Peyer's patch (tissue), 4 donors: ENCODE measurements at places on chromosomes 13 and 19.

GRCh38 chr19:35291916-35292315 lies at the start of gene MAG:
Gene MAG, plus strand, starts transcription at chr19:35292161. Its CDS starts 3,248 bp downstream, at chr19:35295409.
- peaks cover 5% of the 10 kb centered on the region for H3K4me1 ChIP-seq
- H3K27ac ChIP-seq: no peak within 1 kb of the TSS
- H3K4me3 ChIP-seq: no peak within 1 kb of the TSS

DNA sequence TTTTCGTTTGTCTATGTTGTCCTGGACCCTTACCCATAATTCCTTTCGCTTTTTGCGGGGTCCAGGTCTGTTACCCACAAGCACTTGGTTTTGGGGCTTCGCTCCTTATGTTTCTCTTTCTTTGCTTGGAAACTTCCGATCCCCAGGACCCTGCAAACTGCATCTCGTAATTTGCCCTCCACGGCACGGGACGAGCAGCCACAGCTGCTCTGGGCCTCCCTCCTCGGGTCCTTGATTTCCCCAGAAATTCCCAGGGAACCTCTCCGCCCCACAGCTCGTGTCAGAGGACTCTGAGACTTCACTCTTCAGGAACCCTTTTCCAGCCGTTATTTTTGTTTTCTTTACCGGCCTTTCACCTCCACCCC lies 599 bp downstream of the SNRNP70 start:
- no peaks in the 10 kb centered on the region for H3K4me1 ChIP-seq
- peak overlapping the region; percentile 94 for H3K27ac ChIP-seq

GRCh38 chr19:49212016-49212701 lies 54.6 kb downstream of the TRPM4 start:
- H3K4me3 ChIP-seq: no peak overlapping the region
- peaks cover 7% of the 10 kb centered on the region for H3K4me1 ChIP-seq
- H3K27me3 ChIP-seq: no peaks in the 10 kb centered on the region
- no peaks in the 10 kb centered on the region for H3K36me3 ChIP-seq
- no peak overlapping the region for H3K27ac ChIP-seq
- no peak for DNase-seq

GRCh38 chr13:37910790-37911189 lies 41.2 kb upstream of the TRPC4 start:
- H3K27me3 ChIP-seq: no peaks in the 10 kb centered on the region
- no peak overlapping the region for H3K27ac ChIP-seq

DNA sequence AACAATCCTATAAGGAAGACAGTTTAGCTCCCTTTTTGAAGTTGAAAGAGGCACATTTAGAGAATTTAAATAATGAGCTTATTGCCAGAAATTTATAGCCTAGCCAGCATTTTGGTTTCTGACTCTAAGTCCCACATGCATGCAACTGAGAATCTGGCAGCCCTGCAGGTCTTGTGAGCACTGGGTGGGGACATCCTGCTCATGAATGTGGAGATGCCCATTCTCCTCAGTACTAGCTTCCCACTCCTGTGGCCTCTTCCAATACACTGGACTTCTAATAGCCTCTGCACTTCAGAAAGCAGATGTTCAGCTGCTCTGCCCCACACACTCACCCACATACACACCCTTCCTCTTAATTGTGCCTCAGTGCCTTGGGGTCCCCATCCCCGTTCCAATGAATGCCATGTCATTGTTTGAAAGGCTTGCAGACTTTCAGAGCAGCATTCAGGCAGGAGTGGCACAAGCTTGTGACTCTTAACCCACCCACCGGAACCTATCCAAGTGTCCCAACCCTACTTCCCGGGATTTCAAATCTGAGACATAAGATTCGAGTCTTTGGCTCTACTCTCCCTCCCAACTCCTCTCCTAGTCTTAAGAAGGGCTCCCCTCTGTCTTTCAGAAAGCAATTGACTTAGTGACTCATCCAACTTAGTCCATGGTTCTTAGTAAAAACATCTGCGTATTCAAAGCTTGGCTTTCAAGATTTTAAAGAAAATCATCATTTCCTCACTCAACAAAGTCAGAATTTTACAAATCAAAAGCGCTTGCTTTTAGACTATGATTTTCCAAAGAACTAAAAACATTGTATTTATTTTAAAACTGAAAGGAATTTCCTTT lies 80.0 kb upstream of the FREM2 start:
- no peaks in the 10 kb centered on the region for H3K36me3 ChIP-seq
- no peak overlapping the region for H3K27ac ChIP-seq
- DNase-seq: no peak
- H3K4me3 ChIP-seq: no peak overlapping the region
- no peaks in the 10 kb centered on the region for H3K4me1 ChIP-seq
- no peaks in the 10 kb centered on the region for H3K27me3 ChIP-seq

DNA sequence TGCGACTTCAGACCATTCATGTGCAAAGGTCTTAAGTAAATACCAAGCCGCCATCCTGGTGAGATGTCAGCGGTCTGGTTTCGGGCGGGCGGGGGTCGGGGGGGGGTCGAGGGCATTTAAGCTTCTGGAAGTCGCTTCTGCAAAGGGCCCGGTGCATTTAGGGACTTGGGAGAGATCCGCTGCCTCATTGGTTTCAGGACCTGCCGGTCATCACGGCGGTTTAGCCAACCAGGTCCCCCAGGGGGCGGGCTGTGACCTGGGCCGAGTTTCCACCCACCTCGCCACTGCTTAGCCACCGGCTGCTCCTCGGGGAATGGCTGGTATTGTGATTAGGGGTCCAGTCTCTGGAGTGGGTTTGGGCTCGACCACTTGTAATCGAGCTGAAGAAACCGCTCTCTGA lies 7.8 kb downstream of the ANKLE1 start:
- no peaks in the 10 kb centered on the region for H3K27me3 ChIP-seq
- H3K4me3 ChIP-seq: no peak overlapping the region
- DNase-seq: peak; percentile 60
- no peak overlapping the region for H3K27ac ChIP-seq
- H3K4me1 ChIP-seq: peaks cover 4% of the 10 kb centered on the region

GRCh38 chr19:42332059-42332458 lies 6.6 kb downstream of the MEGF8 start:
- DNase-seq: no peak
- H3K27me3 ChIP-seq: no peaks in the 10 kb centered on the region
- H3K4me1 ChIP-seq: no peaks in the 10 kb centered on the region
- H3K36me3 ChIP-seq: no peaks in the 10 kb centered on the region

DNA sequence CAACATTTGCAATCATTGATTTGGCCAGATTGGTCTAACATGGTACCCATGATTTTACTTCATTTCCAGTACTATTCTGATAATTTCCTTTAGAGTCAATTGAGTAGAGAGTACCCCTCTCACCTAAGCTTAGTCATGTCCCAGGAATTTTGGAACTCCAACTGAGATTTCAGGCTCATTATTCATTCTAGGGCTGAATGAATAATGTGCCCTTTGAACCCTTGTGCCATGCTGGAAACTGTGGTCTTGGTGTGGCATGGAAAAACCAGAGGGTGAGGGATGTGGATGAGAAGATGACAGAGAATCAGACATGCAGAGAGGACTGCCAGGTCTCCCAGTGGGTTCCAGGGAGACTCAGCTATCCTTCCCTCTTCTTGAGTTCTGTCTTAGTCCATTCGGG lies 30.2 kb downstream of the ITM2B start:
- DNase-seq: no peak
- H3K27me3 ChIP-seq: no peaks in the 10 kb centered on the region
- H3K27ac ChIP-seq: no peak overlapping the region

DNA sequence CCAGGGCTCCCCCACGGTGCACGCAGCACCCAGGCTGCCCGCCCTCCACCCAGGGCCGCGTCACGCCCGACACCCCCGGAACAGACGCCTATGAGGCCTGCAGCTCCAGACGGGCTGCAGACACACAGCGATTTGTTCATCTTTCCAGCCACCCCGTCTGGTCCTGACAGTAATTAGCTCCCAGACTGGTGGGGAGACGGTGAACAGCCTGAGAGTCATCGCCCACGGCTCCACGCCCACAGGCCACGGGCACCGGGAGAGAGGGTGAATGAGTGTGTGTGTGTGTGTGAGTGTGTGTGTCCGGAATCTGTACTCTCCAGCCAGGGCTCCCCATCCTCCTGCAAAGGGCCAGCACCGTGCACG lies 18.1 kb downstream of the GADD45B start:
- no peak overlapping the region for H3K27ac ChIP-seq
- no peaks in the 10 kb centered on the region for H3K4me1 ChIP-seq
- H3K36me3 ChIP-seq: no peaks in the 10 kb centered on the region
- no peak overlapping the region for H3K4me3 ChIP-seq
- H3K27me3 ChIP-seq: no peaks in the 10 kb centered on the region

DNA sequence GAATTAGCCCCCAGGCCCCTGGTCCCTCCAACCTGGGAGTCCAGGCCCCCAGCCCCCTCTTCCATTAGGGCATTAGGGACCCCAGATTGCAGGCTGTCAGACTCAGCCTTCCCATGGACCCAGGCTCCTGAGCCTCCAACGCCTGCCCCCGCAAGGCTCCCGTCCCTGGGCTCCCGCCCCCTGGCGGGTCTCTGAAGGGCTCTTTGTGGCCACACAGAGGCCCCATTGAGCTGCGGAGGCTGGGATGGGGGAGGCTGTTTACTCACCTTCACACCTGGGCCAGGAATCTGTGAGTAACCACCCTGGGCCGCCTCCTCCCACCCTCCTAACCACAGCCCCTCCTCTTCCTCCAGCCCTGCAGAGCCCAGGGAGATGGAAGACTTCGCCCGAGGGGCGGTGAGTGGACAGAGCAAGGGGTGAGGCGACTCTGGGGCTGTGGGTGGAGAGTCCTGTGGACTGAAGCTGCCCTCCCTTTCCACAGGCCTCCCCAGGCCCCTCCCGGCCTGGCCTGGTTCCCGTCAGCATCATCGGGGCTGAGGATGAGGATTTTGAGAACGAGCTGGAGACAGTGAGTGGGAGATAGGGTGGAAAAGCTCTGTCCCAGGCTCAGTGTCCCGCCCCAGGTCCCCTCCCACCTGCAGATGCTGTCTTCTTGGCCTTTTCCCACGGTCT lies 4.9 kb downstream of the ARHGEF1 start:
- H3K4me1 ChIP-seq: peaks cover 17% of the 10 kb centered on the region
- peak; percentile 71 for DNase-seq
- H3K27ac ChIP-seq: peak overlapping the region; percentile 68

GRCh38 chr13:20401931-20402856 lies 123.5 kb downstream of the CRYL1 start:
- no peaks in the 10 kb centered on the region for H3K36me3 ChIP-seq
- no peak for DNase-seq
- H3K4me1 ChIP-seq: no peaks in the 10 kb centered on the region
- H3K27me3 ChIP-seq: no peaks in the 10 kb centered on the region
- H3K27ac ChIP-seq: no peak overlapping the region
- no peak overlapping the region for H3K4me3 ChIP-seq

DNA sequence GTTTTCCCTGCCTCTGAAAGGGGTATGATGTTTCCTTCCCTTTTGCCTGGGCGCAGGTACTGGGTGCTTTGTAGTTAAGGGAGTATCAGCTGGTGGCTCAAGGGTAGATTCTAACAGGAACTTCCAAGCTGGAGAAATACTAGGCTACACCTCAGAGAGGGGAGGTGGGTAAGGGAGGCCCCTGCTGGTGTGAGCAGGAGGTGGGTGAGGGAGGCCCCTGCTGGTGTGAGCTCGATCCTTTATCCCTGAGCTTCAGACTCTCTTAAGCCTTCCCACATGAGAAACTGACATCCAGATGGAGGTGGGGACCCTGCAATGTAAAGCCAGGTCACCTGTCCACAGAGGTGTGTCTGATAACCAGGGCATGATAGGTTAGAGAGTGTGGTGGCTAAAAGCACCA lies 32.1 kb downstream of the CYP2B6 start:
- H3K4me1 ChIP-seq: no peaks in the 10 kb centered on the region
- H3K36me3 ChIP-seq: no peaks in the 10 kb centered on the region
- no peak for DNase-seq
- H3K27me3 ChIP-seq: no peaks in the 10 kb centered on the region

DNA sequence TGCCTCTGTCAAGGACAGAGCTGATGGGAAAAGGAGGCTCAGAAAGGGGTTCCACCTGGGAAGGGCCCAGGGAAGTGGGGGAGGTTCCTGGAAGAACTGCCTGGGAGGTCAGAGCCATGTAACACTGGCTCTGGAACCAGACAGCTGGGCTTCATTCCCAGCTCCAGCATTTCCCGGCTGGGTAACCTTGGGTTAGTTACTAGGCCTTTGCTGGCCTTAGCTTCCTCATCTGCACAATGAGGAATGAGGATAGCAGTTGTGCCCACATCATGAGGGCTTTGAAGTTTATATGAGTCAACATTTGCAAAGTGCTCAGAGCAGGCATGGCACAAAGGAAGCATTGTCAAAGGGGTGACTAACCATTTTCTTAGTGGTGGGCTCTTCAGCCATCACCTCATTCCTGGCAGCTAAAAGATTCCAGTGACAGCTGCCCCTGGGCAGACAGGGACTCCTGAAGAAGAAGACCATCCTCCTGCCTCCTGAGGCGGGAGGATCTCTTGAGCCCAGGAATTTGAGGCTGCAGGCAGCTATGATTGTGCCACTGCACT lies 1.7 kb upstream of the DNAJB1 start:
- no peak overlapping the region for H3K4me3 ChIP-seq
- no peak for DNase-seq
- H3K27me3 ChIP-seq: no peaks in the 10 kb centered on the region
- H3K36me3 ChIP-seq: peaks cover 14% of the 10 kb centered on the region
- H3K27ac ChIP-seq: peak overlapping the region; percentile 25

DNA sequence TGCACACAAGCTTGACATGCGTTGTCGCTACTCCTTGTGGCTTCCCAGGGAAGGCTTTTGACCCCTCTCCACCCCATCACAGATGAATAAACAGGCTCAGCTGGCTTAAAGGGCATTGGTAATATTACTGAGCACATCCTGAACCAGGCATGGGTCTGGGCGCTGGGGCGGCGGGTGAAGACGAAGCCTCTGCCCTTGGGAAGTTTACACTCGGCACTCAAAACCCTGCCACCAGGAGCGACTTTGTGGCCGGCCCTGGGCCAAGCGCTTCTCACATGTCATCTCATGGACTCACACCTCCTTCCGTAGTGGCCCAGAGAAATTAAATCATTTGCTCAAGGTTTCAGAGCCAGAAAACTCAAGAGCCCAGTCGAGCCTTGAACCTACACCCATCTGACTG lies 32.6 kb upstream of the ASF1B start:
- no peaks in the 10 kb centered on the region for H3K36me3 ChIP-seq
- no peak overlapping the region for H3K27ac ChIP-seq
- peaks cover 13% of the 10 kb centered on the region for H3K4me1 ChIP-seq
- no peaks in the 10 kb centered on the region for H3K27me3 ChIP-seq

GRCh38 chr13:34356686-34357434 lies 538.9 kb downstream of the RFC3 start:
- H3K27me3 ChIP-seq: no peaks in the 10 kb centered on the region
- DNase-seq: no peak
- H3K4me3 ChIP-seq: no peak overlapping the region
- no peaks in the 10 kb centered on the region for H3K36me3 ChIP-seq

DNA sequence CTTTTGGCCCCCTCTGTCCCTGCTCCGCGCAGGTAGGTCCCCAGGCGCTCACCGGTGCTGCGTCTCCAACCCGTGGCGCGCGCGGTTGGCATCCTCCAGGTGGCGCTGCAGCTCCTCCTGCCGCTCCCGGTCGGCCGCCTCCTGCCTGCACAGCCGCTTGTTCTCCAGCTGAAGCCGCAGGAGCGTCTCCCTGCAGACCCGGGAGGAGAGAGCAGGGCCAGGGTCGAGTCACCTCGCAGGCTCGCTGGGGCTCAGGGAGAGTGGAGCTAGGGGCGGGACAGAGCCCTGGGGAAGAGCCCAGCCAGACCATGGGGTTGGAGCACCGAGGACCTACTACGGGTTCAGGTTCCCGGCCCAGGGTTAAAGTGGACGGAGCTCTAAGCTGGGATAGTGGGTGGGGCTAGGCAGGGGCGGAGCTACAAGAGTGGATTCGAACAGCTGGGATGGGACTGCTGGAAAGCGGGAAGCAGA lies 9.3 kb downstream of the HOOK2 start:
- no peak overlapping the region for H3K4me3 ChIP-seq
- H3K27me3 ChIP-seq: no peaks in the 10 kb centered on the region
- DNase-seq: peak; percentile 82
- no peaks in the 10 kb centered on the region for H3K36me3 ChIP-seq
- H3K27ac ChIP-seq: peak overlapping the region; percentile 52

GRCh38 chr13:112905990-112906641 lies 62.9 kb upstream of the MCF2L start:
- H3K27ac ChIP-seq: no peak overlapping the region
- no peak for DNase-seq
- no peaks in the 10 kb centered on the region for H3K36me3 ChIP-seq
- no peak overlapping the region for H3K4me3 ChIP-seq
